Sciatic nerve (tissue), 2 donors: ENCODE measurements at places on chromosomes 7 and 10.
A peak's percentile ranks its signal among the peaks of the same experiment; 100 is the strongest.

DNA sequence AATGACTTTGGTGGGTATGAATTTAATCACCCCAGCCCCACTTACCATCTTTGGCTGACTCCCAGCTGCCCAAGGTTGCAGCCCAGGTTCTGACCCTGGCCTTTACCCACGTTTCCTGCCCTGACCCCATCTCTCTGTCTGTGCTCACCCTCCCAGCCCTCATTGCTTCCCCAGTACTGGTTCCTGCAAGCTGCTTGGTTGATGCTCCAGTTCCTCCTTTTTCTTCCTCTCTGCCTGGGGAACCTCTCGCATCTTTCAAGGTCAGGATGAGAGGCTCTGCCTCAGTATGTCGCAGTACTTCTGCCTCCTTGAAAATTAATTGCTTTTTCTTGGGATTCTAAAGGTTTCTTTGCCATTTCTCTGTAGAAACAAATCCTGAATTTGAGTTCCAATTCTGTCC, 263.8 kb upstream of the ZNF32 start:
- DNase-seq: no peak

GRCh38 chr10:103096130-103096529, 96.9 kb downstream of the NT5C2 start:
- DNase-seq: no peak

DNA sequence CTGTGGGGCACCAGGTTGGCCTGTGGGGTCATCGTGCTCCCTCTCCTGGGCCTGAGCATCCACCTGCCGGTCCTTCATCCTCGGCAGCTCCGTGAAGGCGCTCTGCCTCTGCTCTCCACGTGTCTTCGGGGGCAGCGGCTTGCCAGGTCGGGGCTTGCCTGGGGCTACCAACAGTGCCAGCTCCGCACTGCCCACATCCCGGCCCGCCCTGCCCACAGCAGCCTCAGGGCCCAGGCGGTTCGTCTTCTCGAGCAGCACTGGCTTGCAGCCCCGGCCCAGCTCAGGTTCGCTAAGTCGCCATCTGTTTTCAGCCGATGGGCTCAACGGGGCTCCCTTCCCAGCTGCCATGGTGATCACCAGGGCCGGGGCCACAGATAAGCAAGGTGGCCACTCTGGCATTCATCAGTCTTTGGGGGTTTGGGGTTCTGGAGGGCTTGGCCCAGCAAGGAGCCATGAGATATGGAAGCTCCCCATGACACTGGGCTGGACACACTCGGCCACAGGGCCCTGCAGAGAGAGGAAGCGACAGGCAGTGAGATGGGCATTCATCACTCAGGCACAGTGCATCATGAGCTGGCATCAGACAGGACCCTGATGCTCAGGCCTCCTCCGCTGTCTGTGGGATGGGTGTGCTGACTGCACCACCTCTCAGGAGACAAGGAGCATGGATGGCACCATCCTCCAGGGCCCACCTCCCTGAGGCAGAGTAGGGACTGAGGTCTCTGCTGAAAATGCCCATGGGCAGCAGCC, 15.5 kb downstream of the ZNF488 start:
- peak; percentile 34 for DNase-seq

GRCh38 chr10:47164126-47164799, 135.7 kb upstream of the GDF10 start:
- DNase-seq: no peak

DNA sequence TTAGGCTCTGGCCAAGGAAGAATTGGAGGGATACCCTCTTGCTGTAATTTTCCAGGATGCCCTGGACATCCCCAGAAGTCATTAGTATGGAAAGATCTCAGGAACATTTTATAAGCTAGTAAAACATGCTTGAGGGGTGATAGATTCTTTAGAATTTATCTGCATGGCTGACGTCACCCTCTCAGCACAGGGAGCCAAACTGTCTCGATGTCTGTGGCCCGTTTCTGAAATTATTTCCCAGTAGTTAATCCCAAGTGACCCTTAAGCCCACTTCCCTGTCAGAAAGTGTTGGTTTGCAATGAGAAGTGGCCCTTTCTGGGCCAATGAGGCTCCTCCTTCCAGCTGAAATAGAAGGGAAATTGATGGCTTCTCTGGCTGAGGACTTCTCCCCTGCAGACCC, 184.5 kb upstream of the BMPER start:
- DNase-seq: no peak

DNA sequence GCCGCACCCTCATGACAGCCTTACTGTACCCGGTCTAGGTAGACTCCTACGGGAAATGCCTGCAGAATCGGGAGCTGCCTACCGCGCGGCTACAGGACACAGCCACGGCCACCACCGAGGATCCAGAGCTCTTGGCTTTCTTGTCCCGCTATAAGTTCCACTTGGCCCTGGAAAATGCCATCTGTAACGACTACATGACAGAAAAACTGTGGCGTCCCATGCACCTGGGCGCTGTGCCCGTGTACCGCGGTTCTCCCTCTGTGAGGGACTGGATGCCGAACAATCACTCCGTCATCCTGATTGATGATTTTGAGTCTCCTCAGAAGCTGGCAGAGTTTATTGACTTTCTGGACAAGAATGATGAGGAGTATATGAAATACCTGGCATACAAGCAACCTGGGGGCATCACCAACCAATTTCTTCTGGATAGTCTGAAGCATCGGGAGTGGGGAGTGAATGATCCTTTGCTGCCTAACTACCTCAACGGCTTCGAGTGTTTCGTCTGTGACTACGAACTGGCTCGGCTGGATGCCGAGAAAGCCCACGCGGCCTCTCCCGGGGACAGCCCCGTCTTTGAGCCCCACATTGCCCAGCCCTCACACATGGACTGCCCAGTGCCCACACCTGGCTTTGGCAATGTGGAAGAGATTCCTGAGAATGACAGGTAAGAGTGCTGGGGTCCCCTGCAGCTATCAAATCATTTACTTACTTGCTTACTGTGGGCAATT, 8.5 kb upstream of the CHCHD1 start:
- DNase-seq: peak; percentile 59

- no peak for DNase-seq
Measured at GRCh38 chr7:98930921-98931320, 52.6 kb downstream of the TRRAP start.

DNA sequence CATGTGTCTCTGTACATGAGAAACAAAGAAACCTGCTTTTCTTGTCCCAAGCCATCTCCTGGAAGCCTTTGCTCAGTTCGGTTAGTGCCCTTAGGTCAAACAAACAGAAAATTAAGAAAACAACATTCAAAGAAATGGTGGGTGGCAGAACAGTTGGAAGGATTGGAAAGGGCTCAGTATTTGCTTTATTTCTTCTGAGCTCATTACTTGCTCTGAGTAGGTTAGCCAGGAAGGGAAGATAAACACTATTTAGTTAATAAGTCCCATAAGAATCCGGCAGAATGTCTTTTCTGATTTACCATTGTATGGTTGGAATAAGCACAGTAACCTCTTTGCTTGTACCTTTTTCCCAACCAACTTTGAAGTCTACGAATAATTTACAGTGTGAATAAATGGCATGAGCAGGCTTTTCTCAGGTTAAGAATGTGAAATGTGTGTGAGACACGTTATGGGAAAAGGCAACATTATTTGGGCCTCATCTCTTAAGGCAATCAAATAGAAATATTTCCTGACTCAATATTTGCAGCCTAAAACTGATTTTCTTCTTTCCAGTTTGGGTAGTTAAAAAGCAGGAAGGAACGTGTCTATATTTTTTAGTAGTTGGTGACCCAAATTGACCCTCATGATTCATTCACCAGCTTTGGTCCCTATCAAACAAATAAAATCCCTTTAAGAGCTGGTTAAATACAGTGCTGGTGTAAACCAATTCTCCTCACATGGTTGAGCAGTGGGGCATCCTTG, 158.5 kb downstream of the DKK1 start:
- DNase-seq: no peak

- DNase-seq: no peak
Measured at GRCh38 chr10:44804661-44805060, 106.5 kb upstream of the TMEM72 start.

DNA sequence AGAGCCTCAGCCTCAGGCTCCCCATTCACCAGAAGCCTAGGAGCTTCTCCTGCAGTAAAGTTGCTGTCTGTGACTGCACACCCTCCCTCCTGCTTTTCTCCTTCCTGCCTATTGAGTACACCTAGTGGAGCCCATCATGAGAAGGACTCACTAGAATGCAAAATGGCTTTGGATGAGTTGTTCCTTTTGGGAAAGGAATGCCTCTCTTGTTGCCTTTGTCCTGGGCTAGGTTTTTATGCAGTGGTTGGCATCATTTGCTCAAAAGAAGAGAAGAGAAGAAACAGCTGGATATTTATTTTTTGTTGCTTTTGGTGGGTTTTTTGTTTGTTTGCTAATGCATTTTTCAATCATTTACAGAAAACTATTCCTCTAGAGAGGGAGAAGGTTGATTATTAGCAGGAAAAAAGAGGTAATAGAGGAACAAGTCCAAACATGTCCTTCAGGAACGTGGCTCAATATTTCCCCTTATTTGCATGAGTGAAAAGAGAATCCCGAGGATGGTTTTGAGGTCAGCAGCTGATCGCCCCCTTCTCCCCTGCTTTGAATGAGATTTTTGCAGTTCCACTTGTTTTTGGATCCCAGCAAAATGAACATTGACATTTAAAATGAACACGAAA, 369.9 kb upstream of the NRP1 start:
- DNase-seq: no peak

GRCh38 chr7:99824091-99824490, 3.7 kb upstream of the CYP3A43 start:
- no peak for DNase-seq

GRCh38 chr10:47206449-47207280, 93.3 kb upstream of the GDF10 start:
- DNase-seq: no peak

- DNase-seq: no peak
Measured at GRCh38 chr10:45280113-45280760, 35.2 kb downstream of the OR13A1 start.

- DNase-seq: no peak
Measured at GRCh38 chr7:95899919-95900513, 127.7 kb downstream of the DYNC1I1 start.

DNA sequence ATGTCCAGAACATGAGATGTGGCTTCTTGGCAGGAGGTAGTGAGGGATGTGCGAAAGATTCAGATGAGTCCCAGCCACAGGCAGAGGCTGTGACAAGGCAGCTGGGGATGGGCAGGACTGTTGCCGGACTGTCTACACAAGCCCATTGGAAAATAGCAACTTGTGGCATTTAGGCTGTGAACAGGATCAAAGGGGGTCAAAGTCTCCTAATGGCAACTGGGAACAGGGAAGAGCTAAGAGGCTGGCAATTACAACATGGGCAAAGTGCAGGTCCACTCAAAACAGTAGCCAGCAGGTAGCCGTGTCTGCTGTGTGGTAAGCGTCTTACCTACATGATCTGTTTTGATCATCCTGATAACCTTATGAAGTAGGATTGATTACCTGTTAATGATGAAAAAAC, 254.2 kb upstream of the ZNF32 start:
- no peak for DNase-seq

DNA sequence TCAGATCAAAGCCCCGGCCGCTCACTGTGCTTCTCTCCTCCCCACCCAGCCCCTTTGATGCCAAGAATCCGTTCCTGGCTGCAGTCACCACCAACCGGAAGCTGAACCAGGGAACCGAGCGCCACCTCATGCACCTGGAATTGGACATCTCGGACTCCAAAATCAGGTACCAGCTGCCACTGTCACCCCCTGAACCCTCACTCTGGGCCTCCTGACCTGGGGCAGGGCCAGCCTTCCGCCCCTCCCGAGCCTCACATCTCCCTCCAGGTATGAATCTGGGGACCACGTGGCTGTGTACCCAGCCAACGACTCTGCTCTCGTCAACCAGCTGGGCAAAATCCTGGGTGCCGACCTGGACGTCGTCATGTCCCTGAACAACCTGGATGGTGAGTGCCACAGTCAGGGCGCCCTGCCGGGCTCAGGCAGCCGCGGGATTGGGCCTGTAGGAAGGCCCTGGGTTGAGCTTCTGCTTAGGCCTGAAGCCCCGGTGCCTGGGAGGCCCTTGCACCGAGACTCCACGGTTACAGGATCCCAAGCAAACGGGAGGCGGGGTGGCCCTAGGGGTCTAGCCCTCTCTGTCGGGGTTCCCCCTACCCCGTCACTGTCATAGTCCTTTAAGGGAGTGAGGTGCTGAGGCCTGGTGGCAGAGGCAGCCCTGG, 10.8 kb downstream of the TMEM120A start:
- no peak for DNase-seq

DNA sequence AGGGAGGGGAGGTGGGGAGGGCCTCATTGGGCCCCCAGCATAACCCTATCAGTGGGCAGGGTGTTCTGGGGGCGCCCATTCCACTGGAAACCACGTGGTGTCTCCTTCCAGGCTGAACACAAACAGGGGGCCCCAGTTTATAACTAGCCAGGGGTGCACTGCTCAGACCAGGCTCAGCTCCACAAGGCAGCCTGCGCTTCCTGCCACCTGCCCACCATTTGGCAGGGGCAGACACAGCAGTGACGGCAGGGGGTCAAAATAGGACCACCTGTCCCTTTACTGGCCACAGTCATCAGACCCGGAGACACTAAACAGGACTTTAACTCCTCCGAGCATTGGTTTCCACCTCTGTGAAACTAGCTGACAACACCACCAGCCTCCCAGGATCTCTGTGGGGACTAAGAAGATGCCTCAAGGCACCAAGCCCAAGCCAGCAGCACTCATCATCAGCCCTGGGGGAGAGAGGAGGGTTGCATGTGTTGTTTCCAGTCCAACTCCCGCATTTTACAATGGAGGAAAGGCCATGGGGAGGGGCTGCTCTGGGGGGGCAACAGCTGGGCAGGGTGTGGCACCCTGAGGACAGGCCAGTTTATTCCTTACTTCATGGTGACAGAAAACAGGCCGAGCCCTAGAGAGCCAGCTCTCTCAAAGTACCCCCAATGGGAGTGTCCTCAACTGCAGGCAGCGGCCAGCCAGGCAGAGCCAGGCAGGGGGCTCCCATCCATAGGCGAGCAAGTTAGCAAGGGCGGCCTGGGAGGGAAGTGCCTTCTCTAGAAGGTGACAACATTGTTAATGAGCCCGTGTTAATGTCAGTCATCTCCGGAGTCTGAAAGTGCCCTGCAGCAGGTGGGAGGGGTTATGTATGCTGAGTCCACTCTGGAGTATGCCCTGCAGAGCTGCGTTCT, 127.6 kb downstream of the TNS3 start:
- no peak for DNase-seq

- DNase-seq: no peak
Measured at GRCh38 chr10:104037261-104037951, 48.3 kb downstream of the COL17A1 start.

DNA sequence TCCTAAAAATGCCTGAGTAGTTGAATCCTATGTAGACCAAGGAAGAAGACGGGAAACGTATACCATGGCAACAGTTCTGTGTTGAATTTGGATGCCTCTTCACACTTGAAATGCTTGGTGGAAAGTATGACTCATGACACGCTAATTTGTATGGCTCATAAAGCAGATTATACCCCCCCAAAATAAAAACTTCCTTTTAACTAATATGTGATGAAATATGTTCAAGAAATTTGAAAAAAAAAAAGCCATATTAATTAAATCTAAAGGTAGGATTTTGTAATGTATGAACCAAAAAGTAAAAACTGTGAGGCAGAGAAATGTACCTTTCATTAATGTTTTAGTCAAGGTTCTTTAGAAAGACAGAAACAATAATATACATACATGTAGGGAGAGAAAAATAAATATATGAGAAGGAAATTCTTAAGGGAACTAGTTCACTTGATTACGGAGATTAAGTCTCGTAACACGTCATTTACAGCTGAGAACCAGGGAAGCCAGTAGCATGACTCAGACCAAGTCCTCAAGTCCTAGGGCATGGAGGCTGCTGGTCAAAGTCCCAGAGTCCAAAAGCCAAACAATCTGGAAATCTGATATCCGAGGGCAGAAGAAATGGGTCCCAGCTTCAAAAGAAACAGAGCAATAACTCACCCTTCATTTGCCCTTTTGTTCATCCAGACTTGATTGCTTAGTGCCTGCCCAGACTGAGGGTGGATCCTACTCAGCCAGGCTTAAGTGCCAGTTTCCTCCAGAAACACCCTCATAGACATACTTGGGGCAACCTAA, 485.1 kb downstream of the SEMA3D start:
- no peak for DNase-seq
